ENCODE measurements at places on chromosomes 12 and 14. TPM values are rescaled to one million over a fixed set of nuclear protein-coding genes. Genes with fewer than 3 reads are reported as not detected.

The FAM181A gene
- not detected for total RNA-seq

The PPFIA2 gene
- not detected for total RNA-seq

The B4GALNT1 gene
- total RNA-seq, result 1.4 TPM

The CLEC4A gene
- total RNA-seq, result not detected

The HHIPL1 gene
- total RNA-seq, result not detected

The SLC25A21 gene
- not detected for total RNA-seq

The CKB gene
- 4.0 TPM for total RNA-seq
